Cortex of kidney (tissue), 1 donor: ENCODE measurements at places on chromosomes 16 and 17.

- DNase-seq: no peak
Observed at GRCh38 chr17:39236450-39236927, 10.7 kb upstream of the STAC2 start.

DNA sequence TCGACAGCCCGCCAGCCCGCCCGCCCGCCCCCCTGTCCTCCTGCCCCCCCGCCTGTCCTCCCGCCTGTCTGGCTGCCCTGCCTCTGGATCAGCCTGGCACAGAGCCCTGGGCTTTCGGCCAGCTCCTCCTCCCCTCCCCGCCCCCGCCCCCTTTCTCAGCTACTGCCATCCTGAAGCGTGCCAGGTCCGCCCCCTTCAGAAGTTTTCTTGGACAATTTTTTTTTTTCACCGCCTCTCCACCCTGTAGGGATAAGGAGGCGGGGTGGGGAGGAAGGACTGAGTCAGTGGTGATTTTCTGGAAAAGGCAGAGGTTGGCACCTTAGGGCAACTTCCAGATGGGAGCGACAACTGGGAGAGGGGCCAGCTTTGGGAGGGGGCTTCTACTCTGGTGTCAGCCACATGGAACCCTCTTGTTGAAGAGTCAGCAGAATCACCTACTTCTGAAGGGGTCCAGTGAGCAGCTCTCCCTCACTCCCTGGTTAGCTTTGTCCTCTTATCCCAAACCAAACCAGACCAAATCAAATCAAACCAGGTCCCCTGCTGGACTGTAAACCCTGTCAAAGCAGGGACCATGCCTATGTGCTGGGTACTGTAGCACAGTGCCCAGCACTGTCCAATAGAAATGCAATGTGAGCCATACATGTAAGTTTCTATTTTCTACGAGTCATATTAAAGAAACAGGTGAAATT lies 19.7 kb downstream of the IGF2BP1 start:
- DNase-seq: no peak

DNA sequence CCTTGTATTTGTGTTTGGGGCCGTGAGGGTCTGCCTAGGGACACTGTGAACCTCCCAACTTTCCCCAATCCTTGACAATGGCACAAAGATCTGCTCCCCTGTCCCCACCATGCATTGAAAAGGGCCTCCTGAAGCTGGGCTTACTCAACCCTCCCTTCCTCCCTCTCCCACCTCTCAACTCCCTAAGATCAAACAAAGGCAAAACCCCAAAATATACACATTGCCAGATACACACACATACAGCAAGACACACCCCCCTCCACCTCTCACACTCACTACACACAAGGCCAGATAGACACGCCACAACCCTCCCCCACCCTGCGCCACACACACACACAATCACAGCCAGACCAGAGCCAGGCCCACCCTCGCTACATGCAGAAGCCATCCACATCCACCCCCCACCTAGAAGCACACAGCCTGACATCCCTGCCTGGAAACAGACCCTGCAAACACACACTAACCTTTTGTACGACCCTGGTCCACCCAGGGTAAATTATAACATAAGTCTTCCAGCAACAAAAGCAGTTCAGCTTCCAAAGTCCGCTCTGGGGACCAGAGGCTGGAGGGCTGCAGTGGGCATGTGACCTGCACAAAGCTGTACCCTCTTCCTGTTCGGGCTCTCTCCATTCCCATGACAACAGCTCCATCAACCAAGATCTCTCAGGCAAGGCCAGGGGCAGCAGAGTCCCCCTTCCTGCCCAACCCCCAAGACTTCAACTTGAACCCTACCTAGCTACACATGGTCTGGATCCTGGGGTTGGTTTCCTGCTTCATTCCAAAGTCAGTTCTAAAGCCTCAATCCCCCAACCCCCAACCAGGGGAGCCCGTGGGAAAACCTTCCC lies 1.9 kb downstream of the PCGF2 start:
- no peak for DNase-seq

DNA sequence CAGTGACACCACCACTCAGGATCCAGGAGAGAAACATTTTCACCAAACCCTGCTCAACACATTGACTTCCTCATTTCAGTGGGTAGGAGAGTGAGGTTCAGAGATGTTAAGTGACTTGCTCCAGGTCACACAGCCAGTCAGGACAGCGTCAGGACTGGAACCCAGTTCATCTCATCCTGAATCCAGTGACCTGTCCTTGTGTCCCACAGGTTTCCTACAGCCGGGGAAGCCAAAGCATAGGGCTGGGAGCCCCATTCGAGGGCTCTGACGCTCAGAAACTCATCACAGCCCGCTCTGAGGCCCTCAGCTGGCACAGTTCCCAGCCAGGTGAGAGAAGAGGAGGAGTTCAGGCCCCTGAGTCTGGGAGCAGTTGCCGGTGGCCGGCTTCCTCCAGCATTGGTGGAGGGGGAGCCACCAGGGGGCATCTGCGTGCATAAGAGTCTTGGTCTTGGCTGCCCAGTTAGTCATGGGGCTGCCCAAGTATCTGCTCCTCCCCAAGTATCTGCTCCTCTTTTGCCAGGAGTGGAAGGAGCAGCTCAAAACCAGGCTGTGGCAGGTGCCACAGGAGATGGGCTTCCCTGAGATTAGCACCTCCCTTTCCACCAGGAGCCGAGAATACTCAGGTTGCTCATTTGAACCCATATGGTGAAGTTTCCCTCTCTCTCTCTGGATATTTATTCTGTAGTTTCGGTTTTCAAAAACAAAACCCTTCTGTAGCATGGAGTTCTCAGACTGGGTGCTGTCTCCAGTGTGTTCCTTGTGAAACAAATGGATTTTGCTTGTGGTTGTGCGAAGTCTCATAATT lies 56.0 kb downstream of the TNFRSF13B start:
- DNase-seq: no peak

- no peak for DNase-seq
Observed at GRCh38 chr17:7838090-7839075, 4.4 kb downstream of the KDM6B start.

GRCh38 chr16:927931-928330 lies 42.9 kb downstream of the LMF1 start:
- DNase-seq: no peak

- DNase-seq: no peak
Observed at GRCh38 chr17:49213399-49213798, 2.9 kb downstream of the ABI3 start.

DNA sequence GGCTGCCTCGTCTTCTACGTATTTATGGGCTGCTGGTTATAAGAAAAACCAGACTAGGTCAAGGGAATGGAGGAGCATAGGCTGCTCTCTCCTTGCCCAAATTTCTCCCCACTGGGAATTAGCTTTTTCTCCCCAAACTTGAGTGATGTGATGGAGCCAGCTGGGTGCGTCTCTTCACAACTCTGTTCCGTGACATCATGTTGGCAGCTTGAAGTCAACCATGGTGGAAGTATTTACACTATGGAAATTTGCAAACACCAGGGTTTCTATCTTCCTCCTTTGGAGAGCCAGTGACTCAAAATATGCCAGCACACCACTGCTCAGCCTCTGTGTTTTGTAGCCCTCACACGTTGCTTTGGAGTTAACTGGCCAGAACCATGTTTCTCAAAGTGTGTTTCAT lies 78.1 kb downstream of the OR1D5 start:
- no peak for DNase-seq
